ENCODE measurements at places on chromosomes 4 and X.
A peak's percentile ranks its signal among the peaks of the same experiment; 100 is the strongest.

GRCh38 chr4:174373821-174374220 is 90.1 kb downstream of the CEP44 start:
- DNase-seq, result no peak

- no peak for DNase-seq
Measured at GRCh38 chr4:74659576-74660411, 134.5 kb downstream of the BTC start.

GRCh38 chr4:152024881-152025280 is 264.1 kb upstream of the GATB start:
- DNase-seq, result no peak

DNA sequence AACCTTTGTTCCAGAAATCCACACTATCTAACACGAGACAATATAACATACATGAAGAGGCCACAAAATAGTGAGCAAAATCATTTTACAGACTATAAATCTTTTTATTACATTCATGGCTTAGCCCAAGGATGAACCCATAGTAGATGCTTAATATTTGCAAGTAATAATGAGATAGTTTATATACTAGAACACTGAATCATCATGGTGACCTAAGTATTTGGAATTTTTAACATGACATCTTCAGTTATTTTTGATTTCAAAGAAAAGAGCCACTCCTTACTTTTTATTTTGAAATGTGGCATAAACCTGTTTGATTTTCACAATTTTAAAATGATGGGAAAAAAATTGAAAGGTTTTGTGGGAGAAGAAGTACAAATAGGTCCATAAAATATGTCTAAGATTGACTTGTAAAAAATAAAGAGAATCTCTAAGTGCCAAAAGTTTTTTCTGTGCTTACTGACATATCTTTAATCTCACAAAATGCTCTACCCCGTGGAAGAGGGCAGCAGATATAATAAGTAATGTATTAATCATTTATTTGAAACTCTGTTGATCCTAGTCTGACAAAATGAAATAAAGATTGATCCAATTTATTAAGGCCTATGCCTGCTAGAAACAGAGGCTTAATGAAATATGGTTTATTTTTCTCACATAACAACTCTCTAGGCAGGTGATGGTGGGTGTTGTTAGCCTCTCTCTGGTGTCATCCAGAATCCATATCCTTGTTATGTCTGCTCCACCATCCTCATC is 224.5 kb upstream of the CENPE start:
- no peak for DNase-seq

DNA sequence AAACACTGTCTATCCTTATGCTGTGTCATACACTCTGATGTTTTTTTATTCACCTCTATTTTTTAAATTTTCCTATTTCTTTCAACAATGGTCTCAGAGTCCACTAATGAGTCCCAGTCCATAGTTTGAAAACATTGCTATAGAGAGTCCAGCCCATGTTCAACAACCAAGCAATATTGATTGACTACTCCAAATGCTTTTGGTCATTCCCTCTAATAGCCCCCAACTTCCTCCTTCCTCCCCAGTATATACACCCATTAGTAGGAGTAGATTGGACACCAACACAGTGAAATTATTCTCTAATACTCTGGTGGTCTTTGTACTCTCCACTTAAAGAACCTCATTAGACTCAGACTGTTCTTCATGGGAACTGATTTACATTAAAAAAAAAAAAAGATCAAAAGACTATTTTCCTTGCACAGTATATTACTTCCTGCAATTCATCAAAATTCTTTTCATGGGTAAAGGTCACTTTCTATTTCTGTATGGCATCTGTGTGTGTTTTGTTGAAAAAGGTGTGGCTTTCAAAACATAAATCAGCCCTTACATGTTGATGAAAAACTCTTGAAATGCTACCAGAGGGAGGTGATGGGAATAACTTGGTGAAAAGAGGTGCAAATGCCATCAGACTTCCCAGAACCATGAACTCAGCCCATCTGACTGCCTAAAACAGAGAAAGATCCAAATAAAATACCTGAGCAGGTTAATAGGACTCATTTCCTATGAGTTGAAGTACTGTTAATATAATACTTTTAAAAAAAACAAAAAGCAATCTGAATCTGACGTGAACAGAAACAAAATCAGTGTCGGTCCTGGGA is 250.3 kb upstream of the KLF3 start:
- no peak for DNase-seq

- no peak for DNase-seq
Measured at GRCh38 chrX:76253432-76253831, 80.6 kb downstream of the PBDC1 start.

DNA sequence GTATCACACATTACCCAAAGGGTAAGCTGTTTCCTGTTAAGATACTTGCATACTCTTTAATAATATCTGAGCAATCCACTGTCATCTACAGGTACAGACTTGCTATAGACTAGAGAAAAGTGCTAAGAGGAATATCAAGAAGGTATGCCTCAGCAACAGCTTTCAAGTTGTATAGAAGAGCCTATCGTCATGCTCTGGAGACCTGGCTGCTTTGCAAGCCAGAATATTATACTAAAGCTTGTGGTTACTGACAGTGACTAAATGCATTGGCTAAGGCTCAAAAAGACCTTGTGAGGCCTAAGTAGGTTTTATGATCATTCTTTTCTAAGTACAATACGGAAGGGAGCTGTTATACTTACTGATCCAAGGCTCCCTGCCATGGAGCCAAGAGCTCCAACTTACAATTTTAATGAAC is 11.3 kb downstream of the LAMP2 start:
- DNase-seq, result no peak

DNA sequence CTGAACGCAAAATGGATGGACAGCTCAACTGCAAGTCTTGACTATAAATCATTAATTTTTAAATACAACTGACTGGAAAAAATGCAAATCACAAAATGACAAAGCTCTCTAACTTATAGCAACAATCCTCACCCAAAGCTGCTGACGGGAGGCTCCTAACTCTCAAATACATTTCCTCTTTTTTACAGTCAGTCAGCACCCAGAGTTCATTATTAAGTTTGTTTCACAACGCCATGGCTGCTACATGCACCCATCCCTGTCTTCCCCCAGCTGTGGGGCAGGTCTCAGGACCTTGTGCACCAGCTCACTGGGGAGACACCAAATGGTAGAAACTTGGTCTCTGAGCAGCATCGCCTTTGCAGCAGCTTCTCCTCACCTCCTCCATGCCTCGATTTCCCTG is 97.6 kb downstream of the SLC34A2 start:
- no peak for DNase-seq

- DNase-seq, result no peak
Measured at GRCh38 chr4:119100655-119101054, 35.0 kb upstream of the MYOZ2 start.

- DNase-seq, result no peak
Measured at GRCh38 chr4:15425520-15425919, 2.3 kb upstream of the C1QTNF7 start.

- no peak for DNase-seq
Measured at GRCh38 chr4:4986841-4987240, 32.4 kb downstream of the CYTL1 start.

DNA sequence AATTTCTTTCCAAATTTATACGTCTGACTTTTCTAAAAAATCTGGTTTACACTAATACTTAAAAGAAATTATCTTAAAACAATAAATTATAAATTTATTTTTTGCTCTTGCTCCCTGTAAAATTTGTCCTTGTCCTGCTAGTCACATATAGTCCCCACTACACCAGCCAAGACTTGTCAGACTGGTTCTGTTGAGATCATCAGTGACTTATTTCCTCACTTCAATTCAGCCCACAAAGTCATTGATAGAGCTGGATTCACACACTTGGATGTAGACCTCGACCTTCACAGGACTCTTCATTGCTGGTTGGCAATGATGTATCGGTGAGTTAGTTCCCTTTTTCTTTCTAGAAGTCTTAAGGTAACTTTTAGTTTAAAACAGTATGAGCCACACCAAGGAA is at the start of gene TMPRSS11E:
TSS of gene TMPRSS11E (plus strand) at position 263 of the 400 bp plus-strand sequence. CDS start at position 313, 50 bp downstream.
- DNase-seq, result no peak

GRCh38 chrX:124736553-124737270 is 390.3 kb downstream of the SH2D1A start:
- DNase-seq, result no peak

- DNase-seq, result no peak
Measured at GRCh38 chr4:31234494-31234893, 514.3 kb downstream of the PCDH7 start.

DNA sequence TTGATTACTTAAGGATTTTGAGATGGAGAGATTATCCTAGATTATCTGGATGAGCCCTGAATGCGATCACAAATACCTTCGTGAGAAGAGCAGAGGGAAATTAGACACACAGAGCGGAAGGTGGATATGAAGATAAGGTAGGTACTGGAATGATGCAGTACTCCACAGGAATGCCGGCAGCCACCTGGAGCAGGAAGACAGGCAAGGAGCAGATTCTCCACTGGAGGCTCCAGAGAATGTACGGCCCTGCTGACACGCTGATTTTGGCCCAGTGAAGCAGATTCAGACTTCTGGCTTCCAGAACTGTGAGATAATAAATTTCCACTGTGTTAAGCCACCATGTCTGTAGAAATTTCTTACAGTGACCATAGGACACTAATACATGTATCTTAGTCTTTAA is 79.4 kb upstream of the PITX2 start:
- DNase-seq, result no peak

GRCh38 chr4:1793496-1793840 is 375 bp downstream of the FGFR3 start:
- no peak for DNase-seq

GRCh38 chr4:51820443-51821234 is 22.3 kb upstream of the DCUN1D4 start:
- no peak for DNase-seq

DNA sequence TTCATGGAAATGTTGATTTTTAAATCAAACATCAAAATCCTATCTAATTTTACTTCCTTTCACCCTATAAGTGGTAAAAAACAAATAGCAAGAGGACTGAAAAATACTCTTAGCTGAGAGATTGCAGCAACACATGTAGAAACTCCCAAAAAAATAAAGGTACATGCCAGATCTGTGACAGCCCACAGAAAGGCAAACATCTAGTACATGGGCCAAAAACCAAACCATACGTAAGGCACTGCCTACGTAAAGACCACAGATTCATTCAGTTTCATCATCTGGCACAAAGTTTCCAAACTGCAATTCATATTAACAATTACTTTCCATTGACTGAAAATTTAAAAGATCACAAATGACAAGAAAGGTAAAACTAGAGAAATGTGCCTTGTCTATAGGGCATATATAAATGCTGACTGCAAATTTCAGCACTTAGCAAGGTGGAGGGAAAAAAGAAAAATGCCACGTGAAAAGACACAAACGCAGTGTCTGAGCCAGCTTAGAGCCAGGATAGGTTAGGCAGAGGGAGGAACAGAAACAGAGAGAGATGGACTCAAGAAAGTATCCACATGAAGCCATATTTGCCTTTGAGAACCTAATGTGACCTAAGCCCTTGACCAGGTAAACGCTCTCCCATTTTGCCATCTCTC is 88.1 kb downstream of the TSPAN5 start:
- DNase-seq, result no peak

DNA sequence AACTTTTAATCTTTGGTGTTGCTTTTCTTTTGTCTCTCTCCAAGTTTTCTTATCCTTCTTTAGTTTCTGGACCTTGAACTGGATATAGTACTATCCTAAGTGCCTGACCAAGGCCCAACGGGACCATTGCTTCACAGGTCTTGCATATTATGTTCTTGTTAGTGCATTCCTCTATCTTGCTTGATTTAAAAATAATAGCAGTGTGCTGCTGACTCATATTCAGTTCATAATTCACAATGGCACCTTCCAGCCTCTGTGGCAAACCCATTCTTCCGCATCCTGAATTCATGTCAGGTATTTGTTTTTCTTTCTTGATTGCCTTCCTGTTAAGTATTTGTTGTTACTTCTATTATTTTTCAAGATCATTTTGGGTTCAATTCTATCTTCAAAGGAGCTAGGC is 197.1 kb upstream of the GIMD1 start:
- peak; percentile 27 for DNase-seq

All from tibial artery (tissue), 4 donors.